ENCODE measurements at places on chromosomes 2 and 18.

- DNase-seq, result no peak
Measured at GRCh38 chr2:96701636-96702035, 38.2 kb downstream of the LMAN2L start.

DNA sequence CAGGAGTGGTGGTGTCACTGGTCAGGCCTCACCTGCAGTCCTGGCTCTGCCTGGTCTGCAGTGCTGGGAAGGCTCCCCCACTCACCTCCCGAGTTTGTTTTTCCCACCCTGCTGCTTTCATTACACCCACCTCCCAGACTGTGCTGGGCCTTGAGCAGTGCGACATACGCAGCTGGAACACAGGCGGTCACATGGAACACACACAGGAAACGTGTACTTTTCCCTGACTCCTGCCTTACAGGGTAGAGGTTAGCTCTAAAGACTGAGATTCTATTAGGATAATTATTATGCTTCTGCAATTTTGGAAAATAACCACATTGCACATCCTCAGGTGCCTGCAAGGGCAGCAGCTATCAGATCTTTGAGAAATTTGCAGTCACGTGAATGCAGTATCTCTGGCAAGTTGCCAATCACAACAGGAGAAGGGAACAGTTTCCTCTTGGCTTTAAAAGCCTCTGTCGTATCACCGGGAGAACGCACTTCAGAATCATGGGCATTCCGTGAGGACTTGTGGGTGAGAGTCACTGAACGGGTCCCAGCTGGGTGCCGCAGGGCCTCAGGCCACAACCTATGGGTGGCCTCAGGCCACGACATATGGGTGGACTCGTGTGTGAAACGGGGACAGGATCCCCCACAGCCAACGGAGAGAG lies 136.5 kb downstream of the ZNF236 start:
- DNase-seq, result no peak

GRCh38 chr2:9699139-9700108 lies 68.6 kb upstream of the YWHAQ start:
- DNase-seq, result no peak

DNA sequence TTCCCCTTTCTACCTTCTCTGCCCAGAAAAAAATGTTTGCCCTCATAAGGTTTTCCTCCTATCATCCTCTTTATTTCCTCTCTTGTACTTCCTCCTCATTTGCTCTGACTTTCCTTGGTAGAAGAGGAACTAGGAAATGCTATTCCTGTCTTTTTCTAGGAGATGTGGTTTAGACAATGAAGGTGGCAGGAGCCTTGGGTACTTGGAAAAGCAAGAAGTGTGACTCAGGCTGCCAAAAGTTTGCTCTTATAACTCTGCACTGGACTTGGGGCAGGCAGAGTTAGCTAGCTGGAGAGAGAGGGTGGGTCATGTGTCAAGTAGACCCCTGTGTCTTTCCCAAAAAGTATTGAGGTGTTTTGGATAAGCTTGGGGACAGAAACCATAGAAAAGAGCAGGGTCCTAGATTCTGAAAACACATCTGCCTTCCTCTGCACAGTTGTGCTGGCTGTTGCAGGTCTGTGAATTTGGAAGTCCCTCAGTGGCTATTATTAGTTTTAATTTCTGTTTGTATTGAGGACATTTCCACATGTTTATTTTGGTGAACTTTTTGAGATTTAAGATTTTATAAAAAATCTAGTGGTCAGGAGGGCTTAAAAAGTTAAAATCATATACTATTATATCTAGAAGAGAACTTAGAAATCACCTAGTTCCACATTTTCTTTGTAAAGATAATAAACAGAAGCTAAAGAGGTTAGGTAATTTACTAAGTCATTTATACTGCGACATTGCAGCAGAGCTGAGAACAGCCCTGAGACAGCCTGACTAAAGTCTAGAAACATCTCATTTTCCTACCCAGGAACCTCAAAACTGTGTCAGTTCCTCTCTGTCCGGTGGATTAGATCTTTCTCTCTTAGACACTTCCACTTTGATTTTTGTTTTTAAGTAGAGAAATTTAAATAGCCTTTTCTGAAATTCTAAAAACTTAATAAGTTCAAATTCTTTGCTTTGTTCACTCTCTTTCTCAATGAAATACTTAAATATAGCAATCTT lies 16.0 kb downstream of the INSIG2 start:
- DNase-seq, result no peak

DNA sequence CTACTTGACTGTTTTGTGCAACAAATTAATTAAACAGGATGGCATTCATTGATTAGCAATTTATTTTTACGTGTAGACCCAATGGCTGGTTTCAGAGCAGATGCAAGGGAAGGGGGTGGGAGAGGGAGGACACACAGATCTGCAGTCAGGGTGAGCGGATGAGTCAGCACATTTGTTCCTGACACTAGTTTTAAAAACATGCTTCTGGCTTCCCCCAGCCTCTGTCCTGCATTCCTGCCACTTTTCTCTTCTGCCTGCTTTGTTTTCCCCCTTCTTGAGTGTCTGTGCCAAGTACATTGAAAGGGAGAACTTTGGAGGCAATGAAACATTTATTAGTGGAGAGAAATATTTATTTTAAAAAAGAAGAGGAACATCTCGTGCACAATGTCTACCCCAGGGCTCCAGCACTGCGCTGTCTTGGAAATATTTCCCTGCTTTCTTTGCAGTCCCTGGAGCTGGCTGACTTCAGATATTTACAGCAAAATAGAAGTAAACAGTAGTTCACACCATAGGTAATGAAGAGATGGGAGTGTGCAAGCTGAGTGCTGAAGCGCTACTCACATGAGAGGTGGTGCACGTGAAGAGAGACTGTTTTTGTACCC lies 52.2 kb downstream of the NRP2 start:
- DNase-seq, result no peak
